Activated naive CD4-positive, alpha-beta T cell treated with Interleukin-2 at 50 U/mL for 16 hours (primary cell): ENCODE measurements at places on chromosomes 7 and 10.

- no peak for DNase-seq
Measured at GRCh38 chr10:107264742-107265141, 100.2 kb upstream of the SORCS1 start.

GRCh38 chr7:23787272-23787671 lies 77.3 kb downstream of the STK31 start:
- no peak for DNase-seq

DNA sequence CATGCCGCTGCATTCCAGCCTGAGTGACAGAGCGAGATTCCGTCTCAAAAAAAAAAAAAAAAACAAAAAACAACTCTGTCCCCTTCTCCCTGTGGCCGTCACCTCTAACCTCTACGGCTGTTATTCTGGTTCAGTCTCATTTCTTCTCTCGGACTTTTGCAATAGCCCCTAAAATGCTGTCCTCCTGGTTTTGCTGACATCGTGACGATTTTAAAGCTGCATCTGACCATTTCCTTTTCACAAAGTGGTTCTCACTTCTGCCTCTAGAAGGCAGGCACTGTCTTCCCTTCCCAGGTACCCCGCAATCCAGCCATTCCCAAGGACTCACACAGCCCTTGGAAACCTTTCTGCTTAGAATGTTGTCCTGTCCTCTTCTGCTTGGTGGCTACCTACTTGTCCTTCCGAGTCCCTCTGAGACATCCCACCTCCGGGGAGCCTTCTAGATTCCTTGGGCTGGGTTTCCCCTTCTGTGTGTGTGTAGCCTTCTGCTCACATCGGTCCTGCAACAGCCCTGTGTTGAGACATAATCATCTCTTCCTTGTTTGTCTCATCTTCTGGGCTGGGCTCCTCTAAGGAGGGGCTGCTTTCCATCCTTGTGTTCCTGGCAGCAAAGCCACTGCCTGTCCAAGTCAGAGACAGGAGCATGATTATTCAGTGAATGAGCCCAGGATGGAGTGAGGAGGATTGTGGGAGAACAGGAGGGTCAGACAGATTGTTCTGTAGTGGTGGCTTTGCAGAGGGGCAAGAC lies 83.1 kb downstream of the GRK5 start:
- DNase-seq: no peak

DNA sequence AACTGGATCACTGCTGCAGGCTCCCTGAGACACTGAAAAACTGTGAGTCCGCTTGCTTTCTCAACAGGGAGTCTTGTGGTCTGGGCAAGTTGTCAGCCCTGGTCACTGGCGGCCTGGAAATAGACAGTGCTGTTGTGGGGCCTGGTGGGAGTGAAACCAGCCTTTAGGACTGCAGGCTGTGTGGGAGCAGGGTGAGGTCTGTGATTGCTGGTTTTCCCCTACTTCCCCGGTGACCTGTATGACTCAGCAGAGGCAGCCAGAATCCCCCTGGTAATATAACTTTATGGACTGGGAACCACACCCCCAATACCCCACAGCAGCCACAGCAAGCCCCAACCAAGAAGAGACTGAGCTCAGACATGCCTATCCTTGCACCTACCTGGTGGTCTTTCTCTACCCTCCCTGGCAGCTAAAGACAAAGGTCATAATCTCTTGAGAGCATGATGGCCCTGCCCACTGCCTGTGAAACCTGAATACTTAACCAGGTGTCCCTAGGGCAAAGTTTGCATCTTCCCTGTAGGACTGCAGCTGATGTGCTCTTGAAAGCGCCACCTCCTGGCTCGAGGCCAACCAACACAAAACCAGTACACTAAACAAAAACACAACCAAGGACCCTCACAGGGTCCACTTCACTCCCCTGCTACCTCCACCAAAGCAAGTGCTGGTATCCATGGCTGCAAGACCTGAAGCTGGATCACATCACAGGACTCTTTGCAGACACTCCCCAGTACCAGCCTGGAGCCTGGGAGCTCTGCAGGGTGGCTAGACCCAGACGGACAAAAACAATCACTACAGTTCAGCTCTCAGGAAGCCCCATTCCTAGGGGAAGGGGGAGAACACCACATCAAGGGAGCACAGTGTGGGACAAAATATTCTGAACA lies 7.2 kb upstream of the ADAM22 start:
- no peak for DNase-seq

- no peak for DNase-seq
Measured at GRCh38 chr10:78944723-78945312, 123.9 kb upstream of the ZMIZ1 start.

- no peak for DNase-seq
Measured at GRCh38 chr10:536371-536925, 153.0 kb downstream of the DIP2C start.

GRCh38 chr10:132480356-132480755 lies 57.2 kb upstream of the INPP5A start:
- no peak for DNase-seq

DNA sequence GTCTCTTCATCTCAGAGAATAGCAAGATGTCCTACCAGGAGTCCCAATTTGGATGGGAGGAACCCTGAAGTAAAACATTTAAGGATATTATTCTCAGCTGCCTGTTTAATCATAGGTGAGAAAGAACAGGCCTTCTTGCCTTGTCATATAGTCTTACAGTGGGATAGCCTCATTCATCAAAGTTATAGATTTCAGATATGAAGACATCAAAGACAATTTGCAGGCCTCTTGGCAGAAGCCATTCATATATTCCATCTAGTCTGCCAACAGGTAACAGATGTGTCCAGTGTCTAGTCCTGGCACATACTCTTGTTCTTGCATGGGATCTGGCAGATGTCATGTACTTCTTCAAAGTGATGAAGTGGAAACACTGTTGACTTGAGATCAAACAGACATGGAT lies 601.3 kb upstream of the GHITM start:
- DNase-seq: no peak

DNA sequence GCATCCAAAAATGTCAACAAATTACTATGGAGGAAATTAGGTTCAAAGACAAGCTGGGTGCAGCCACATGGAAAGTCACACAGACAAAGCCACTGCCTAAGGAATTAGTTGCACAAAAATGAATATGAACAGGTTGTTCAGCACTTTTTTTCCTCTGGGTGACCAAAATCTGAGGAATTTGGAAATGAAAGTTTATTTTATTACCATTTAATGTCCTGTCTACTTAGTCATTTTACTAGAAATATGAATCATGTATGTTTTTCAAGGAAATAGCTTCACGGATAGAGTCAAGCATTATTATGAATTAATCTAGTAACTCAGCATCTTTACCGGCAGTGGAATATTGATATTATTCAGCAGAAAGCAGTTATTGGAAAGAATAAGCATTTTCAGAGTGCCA lies 106.3 kb downstream of the ANK3 start:
- DNase-seq: no peak

- no peak for DNase-seq
Measured at GRCh38 chr7:128215739-128216138, 25.3 kb upstream of the LEP start.

DNA sequence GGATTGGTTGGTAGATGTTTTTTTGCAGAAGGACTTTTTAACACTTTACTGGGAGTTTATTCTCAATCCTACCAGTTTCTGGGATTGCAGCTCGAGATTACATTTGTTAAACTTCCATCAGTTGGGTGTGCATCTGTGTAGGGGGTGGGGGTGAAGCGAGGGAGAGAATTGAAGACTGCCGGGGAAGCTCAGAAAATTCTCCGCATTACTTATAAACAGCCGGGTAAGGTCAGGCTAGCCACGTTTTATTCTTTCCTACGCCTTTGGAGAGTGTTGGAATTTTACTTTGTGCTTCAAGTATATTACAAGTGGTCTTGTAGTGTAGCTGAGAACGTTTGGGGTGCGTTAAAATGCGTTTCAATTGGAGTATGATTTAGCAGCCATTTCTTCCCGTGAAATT lies 1.1 kb downstream of the PALS2 start:
- DNase-seq: no peak

DNA sequence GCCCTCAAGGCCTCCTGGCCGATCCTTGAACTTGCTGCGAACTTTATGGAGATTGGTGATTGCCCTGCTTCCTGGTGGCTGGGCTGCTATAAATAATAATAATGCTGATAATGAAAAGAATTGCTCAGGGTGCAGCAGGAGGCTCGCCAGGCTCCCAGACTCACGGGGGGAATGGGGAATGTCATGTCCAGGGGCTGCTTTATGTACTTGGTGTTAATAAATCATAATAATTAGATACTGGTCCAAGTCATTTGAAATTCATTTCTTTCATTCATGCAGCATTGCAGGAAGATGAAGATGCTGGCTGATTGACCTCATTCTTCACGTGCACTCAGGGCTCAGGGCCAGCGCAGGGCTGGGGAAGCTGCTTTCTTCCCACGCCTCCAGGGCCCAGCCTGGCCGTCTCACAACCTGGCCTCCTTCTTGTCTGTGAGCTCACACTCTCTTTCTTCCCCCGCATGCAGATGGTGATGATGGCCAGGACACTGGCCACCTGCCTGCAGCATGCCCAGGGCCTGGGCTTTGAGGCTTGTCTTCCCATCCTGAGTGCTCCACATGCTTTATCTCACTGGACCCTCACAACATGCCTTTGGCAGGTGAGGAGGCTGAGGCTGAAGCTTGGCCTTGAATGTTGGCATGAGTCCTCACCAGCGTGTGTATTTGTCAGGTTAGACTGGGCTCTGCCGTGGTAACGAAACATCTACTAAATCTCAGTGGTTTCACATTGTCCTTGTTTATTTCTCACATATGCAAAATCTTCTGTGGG lies 138.4 kb upstream of the TNS3 start:
- no peak for DNase-seq

DNA sequence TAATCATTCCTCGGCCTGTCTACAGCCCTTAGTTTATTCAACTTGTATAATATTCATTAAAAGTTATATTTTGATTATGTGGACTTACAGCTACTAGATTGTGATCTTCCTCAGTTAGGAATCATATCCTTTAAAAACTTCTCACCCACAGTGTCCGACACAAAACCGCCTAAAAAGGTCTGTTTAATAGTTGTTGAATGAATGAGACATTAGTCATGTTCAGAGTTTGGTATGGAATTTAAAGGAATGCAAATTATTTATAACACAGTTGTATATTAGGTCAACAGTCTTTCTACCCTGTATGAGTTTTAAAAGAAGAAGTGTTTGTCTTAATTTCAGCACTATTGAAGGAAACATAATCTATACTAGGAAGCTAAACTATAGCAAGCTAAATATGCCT lies 390.0 kb downstream of the ARL4A start:
- DNase-seq: no peak

- DNase-seq: no peak
Measured at GRCh38 chr10:69123306-69123746, 652 bp upstream of the VPS26A start.

DNA sequence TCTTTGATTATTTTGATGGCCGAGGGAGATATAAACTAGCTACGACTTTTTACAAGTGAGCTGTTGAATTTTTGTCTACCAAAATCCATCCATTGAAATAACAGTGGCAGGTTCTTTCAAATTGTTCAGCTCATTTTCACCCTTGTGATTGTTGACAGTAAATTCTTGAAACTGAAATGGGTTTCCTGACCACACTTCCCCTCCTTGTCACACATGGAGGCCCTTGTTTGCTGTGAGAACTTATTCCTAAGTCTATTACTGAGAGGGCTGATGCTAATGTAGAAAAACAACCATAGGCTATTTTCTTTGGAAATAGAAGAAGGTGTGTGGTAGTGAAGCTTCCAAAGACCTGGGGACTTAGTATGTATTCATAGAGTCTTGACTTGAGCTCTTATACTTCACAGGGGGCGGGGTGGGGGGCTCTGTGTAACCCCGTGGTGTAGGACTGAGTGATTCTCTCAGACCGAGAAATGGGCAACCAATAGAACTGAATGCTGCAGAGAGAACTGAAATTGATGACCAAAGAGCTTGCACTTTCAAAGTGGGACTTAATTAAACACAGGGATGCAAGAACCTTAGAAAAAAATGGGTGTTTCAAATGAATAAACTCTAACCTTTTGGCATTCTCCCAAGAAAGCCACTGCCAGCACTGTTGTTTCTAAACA lies 718.9 kb downstream of the CCSER2 start:
- DNase-seq: no peak

DNA sequence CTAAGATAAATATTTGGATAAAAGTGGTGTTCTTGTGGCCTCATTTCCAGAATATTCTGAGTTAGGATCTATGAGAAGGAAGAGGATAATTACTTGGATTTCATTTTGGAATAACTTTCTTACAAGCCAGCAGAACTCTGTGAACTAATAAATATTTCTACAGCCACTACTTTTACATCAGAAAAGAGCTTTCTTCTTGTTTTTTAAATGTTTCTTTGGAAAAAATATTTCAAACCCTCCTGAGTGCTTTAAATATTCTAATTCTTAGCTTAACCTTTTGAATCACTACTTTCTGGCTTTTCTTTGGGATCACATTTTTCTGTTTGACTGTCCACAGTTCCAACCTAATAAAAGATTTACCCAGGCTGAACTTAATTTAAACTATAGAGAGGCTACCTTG lies 279.2 kb upstream of the PHYHIPL start:
- no peak for DNase-seq

GRCh38 chr7:144854839-144855424 lies 19.1 kb upstream of the TPK1 start:
- no peak for DNase-seq

DNA sequence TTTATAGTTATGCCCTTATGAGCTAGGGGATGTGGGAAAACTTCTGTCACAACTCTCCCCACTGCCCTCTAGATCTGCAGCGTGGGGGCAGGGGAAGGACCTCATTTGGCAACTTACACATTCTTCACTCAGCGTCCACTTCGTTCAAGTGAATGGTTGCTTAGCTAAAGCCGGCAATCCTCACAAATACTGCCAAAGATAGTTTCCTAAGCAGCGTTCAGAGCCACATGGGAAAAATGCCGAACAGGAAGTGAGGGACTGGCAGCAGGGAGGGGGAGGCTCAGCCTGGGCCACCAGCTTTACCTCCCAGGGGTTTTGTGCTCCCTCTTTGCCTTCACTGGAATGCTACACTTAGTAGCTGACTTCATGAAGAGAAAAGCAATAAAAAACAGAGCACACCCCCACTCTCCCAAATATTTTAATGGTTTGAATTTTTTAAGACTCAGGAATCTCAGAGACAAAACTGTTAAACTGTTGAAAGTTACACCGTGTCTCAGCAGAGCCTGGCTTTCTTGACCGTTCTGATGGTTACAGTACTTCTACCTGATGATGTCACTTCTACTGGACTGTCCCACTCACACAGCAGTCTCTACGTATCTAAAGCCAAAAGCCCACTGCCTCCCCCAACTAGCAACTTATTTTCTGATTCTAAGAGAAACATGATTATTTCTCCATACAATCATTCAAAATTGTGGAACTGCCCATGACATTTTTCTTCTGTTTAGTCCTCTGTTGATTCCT lies 10.4 kb downstream of the GRM3 start:
- no peak for DNase-seq

GRCh38 chr10:132273966-132274365 lies 33.8 kb downstream of the STK32C start:
- no peak for DNase-seq

DNA sequence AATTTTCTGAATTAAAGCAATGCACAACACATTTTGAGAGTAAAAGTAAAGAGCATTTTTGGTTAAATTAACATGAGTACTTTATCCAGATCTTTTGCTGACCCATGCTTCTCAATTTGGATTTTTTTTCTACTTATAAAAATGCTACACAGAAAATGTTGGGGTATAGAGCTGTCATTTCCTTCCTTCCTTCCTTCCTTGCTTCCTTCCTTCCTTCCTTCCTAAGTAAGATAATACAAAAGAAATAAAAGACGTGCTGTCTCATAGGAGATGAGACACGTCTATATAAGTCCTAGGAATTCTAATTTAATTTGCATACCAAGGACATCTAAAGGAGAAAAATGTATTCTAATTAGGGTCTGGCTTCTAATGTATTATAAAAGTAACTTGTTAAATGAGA lies 31.0 kb upstream of the CAV2 start:
- DNase-seq: no peak
